Mesothelial cell of epicardium (in vitro differentiated cells): ENCODE measurements at places on chromosomes 5 and 9.
A peak's percentile ranks its signal among the peaks of the same experiment; 100 is the strongest.

DNA sequence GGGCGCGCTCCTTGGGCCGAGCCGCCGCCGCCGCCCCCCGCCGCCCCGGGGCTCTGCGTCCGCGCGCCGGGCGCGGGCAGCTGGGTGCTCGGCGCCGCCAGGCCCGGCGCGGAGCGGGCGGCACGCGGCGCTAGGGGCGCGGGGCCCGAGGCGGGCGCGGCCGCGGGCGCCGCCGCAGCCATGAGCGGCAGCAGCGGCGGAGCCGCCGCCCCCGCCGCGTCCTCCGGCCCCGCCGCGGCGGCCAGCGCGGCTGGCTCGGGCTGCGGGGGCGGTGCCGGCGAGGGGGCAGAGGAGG lies 351 bp downstream of the TRIO start:
- DNase-seq = no peak

DNA sequence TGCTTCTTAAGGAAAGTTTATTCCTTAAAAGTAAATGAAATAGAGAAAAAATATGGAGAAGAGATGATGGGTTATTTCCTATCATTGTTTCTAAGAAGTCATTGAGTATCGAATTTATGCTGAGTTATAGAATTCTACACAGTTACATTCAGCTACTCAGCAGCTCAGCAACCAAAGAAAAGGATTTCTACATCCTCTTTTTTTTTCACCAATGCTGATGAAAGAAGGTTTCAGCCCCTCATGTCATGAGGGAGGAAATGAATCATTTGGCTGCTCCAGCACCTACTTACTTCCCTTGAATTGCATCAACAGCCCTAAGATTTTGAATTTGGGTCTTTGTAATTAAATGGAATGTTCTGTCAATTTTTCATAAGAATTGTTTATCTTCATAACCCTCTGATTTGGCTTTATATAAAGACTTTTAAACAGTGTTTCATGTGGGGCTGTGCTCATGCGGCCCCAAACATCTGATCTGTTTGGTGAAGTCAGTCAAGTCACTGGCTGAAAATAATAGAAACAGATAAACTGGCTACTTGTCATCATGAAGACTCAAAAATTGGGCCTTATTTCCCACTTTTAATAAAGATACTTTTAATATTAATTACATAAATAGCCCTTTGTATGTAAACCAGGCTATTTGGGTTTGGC lies 18.5 kb upstream of the SNX2 start:
- no peak for DNase-seq

- DNase-seq = no peak
Observed at GRCh38 chr9:13863112-13863511, 450.8 kb downstream of the NFIB start.

DNA sequence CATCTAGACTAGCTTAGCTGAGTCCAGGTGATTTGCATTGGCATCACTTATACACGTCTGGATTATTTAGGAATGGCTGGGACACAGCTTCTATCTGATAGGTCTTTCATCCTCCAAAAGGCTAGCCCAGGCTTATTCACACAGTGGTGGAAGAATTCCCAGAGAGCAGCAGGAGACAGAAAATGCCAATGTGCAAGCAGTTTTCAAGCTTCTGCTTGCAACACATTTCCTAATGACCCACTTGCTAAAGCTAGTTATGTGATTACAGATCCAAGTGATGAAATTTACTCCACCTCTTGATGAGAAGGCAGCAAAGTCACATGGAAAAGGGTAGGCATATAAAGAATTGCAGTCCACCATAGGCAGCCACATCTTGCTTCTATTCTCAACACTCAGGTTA lies 44.2 kb upstream of the MAST4 start:
- no peak for DNase-seq

DNA sequence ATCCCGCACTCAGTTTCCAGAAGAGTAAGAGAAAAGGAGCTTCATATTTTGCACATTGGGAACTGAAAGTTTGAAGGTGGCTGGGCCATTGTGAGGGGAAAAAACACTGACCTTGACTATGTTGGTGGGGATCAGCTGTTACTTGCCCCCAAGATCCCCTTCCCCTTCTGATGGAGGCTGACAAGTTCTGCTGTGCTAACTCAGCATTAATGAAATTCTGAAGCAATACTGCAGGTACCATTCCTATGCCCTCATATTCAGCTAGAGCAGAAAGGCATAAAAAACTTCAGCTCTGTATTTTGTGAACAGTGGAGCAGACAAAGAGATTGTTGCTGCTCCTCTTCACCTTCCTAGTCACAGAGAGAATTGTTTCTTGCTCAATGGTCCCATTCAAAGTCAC lies 1013.8 kb upstream of the C9orf72 start:
- no peak for DNase-seq

- no peak for DNase-seq
Observed at GRCh38 chr5:56142614-56143372, 90.3 kb downstream of the ANKRD55 start.

DNA sequence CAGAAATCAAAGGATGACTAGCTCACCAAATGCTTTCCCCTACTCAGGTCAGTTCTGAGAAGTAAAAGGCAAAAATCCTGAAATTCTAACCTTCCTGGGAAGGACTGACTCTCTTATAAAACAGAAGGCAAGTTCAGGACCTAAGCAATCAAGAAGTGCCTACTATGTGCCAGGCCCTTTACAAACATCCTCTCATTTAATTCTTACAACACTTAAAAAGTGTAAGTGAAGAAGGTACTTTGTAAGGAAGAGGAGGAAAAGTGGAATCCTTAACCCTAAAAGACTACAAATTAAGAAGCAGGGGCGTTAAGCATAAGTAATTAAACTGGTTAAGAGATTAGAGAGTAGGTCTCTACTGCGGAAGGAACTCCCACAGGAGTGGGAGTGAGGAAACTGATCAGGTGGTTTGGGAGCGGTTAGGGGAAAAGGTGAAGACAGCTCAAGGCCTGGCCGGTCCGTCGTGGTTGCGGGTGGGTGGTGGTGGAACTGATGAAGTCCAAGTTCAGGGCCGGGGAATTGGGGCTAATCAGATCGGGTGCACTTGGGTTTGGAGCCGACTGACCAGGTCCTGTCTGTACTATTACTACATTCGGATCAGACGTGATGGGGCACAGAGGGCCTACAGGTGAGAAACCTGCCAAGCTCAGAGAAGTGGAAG lies 839 bp downstream of the MED27 start:
- DNase-seq = no peak

DNA sequence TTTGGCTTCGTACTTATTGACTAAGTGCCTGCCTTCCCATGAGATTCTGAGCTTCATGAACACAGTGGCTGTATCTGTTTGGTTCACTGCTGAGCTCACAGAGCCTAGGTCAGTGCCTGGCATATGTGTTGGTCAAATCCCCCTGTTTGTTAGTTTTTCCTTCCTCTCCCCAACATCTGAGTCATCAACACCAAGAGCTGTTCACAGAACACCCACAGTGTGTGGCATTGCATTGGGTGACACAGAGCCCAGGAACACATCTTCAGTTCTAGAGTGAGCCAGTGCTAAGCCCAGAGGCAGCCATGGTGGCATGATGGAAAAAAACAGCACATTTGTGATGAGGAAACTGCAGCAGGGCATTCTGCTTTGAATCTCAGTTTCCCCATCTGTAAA lies 294.6 kb downstream of the SEC61B start:
- DNase-seq = no peak

DNA sequence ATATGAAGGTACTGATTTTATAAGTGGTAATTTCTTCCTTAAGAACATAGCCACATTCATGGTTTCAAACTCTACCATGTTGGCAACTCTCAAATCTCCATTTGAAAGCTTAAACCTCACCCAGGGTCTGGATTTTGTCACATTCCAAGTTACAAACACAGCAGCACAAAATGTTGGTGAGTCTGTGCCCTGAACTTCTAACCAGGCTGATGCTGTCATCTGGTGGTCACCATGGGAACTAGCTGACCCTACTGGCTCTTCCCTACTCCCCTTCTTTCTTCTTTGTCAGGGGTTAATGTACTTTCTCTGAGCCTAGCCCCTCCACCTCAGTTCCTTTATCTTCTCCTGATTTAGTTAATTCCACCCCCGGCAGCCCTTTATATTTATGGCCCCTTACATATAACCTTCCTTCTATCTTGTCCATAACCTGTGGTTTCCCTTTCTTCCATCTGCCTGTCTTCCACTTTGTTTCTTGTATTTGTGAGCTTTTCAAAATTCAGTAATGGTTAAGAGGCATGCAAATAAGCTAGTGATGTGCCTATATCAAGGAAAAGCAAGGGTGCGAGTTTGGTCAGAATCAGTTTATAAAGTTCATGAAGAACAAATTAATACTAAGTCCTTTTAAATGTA lies 35.9 kb downstream of the TGFBR1 start:
- DNase-seq = no peak

DNA sequence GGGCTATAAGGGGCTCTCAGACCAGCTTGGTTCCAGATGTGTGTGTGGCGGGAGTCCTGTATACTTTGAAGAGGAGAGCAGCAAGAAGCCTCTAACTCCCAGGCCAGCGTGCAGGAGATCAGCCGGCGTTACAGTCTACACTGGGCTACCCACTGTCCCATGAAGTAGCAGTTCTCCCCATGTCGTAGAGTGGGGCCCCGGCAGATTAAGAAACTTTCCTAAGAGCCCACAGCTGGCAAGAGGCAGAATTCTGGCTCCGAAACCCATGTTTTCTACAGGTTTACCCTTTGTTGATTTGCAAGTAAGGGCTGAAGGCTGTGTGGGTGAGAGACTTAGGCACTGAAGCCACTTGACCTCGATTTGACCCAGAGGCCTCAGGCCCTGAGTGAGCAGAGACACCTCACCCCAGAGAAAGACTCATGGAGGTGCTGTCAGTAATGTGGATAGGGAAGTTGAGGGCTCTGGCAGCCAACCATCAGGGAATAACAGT lies 881 bp upstream of the B4GALT1 start:
- no peak for DNase-seq

DNA sequence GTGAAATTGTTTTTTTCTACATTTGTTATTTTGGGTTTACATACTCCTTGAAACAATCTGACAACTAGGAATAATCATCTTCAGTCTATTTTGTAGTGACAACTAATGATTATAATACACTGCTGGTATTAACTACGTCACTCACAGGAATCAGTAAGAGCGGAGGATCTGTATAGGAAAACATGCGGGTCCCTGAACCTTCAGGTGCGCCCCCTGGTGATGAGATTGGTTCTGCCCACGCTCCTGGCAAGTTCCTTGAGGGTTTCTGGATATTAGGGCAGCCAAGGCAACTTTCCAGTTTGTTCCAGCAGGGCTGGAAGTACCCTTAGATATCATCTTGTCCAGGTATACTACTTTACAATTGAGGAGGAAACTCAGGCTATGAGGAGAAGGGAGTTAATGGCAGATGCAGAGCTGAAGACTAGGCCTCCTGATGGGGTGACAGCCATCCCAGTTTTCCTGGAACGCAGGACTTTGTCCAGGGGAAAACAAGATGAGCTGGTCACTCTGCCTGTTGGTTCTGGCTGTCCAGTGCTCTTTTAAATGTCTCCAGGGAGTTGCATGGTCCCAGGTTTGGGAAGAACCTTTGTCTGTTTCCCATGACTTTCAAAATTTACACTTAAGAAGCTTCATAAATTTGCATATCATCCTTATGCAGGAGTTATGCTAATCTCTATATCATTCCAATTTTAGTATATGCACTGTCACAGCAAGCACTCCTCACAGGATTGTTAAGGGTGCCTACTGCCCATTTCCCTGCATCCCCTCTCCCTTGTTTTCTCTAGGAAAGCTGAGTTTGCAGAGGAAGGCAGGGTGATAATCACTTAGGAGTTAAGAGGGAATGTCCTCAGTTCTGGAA lies 14.9 kb upstream of the WNT8A start:
- DNase-seq = peak; percentile 72

GRCh38 chr5:2415678-2416077 lies 335.8 kb downstream of the IRX2 start:
- no peak for DNase-seq

- DNase-seq = no peak
Observed at GRCh38 chr5:66779528-66779927, 183.3 kb downstream of the MAST4 start.

- DNase-seq = no peak
Observed at GRCh38 chr9:95459178-95459577, 57.6 kb downstream of the PTCH1 start.

DNA sequence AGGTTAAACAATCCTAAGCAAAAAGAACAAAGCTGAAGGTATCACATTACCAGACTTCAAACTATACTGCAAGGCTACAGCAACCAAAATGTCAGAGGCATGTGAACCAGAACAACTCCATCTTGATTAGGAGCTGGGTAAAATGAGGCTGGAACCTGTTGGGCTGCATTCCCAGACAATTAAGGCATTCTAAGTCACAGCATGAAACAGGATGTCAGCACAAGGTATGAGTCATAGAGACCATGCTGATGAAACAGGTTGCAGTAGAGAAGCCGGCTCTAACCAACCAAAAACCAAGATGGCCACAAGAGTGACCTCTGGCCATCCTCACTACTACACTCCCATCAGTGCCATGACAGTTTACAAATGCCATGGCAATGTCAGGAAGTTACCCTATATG lies 252.0 kb downstream of the RASEF start:
- DNase-seq = no peak

- no peak for DNase-seq
Observed at GRCh38 chr9:70747261-70747718, 332.8 kb upstream of the KLF9 start.

DNA sequence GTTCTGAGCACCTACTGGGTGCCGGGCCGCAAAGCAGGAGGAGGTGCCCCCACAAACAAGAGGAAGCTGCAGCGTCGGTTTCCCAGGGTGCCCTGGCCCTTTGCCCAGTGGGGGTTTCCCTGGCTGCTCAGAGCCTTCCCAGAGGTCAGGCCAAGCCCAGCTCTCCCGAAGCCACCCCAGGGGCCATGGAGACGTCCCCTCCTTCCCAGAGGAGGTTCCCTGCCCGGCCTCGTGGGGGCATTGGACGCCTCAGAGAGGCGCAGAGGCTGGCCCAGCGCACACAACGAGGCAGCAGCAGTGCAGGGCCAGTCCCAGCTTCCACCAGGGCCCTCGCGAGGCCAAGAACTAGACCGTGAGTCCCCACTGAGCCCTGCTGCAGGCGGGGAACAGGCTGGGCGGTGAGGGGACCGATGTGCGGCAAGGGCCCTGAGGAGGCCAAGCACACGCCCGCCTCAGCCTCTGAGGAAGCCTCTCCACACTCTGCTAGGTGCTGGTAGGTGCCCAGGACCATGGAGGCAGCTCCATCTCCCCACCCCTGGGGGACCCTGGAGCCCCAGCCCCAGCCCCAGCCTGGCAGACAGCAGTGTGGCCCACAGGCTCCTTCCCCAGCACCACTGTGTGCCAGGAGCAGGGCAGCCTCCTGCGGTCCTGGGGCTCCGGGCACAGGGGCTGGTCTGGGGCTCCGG lies 7.0 kb downstream of the DIPK1B start:
- DNase-seq = no peak

DNA sequence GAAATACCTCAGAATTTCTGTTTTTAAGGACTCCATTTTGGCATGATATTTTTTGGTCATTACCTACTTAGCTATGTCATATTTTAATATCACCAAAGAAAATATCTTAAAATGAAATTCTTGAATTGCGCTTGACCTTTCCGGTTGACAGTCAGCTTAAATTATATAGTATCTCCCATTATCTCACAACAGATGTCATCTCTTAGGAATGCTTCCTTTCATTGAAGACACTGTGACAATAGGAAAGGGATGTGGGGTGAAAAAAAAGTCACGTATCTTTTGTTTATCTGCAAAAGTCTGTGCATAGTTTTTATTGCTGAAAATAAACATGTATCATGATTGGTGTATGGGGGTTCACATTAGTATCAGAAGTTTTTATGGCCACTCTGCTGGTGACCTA lies 105.8 kb downstream of the INVS start:
- DNase-seq = no peak

GRCh38 chr5:177545487-177546257 lies 8.7 kb downstream of the FAM193B start:
- no peak for DNase-seq
